T-cell (primary cell): ENCODE measurements at places on chromosomes 16 and 17.

DNA sequence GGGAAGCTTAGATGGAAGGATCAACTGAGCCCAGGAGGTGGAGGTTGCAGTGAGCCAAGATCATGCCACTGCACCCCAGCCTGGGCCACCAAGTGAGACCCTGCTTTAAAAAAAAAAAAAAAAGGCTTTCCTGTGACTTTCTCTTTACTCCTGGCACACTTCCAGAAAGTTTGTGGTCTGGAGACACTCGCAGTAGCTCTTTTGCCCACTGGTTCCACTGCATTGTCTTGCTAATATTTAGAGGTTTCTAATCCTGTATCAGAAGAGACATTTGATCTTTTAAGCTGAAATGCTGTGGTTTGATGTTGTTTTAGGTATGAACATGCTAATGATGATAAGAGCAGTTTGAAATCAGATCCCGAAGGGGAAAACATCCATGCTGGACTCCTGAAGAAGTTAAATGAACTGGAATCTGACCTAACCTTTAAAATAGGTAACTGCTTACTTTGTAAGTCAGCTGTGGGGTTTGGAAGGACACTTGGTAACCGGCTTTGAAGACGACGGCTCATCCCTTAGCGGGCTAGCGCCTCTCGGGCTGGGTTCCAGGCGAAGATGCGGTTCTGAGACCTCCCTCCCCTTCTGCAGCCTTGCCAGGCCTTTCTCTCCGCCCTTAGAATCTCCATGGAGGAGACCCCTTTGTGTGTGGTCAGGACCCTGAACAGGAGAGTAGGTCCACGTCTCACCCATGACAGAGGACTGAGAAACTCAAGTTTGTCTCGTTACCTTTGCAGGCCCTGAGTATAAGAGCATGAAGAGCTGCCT, 23.1 kb downstream of the NTAN1 start:
- no peak for DNase-seq

DNA sequence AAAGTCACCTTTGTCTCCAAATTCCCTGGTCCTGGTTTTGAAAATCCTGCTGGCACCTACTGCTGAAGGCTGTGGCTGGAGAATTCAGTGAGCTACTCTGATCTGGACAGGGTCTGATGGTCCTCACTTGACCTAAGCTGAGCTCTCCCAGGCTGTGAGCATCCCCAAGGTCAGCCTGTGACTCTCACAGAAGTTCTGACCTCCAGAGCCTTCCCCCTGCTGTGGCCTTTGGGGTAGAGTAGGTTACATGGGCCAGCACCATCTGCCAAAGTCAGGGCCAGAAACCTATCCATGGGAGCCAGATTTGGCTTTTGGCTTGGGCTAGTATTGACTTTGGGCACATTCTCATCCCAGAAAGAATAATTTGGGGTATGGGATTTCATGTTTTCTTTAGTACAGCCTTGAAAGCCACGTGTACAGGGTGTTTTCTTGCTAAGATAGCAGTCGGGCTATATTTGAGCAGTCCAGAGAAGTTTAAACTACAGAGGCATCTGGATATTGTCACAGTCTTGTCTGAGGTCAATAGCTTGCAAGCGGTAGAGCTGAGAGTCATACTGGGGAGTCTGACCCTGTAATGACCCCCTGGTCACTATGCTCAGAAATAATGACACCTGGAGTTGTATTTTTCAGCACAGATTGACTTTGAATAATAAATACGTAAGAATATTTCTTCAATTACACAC, 6.2 kb upstream of the AGRP start:
- DNase-seq = no peak

GRCh38 chr16:72794986-72795385, 252.9 kb downstream of the ZFHX3 start:
- no peak for DNase-seq

DNA sequence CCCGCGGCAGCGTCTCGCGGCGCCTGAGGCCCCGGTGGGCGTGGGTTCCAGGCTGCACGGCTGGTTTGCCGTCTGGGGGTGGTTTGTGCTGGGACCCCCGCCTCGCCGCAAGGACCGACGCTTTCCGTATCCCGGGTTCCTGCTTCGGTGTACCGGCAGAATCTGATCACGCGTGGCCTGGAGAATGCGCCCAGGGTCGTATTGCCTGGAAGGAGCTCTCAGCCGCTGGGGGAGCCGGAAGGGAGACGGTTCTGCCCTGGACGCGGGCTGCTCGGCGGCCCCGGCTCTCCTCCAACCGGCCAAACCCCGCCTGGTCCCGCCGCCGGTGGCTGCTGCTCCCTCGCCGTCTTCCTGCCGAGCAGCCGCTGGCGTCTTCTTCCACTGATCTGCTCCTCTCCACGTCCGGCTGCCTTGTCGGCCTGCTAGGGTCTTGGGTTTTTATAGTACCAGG, 39.8 kb downstream of the ZNF778 start:
- DNase-seq = no peak
